ENCODE measurements at places on chromosomes 4 and X. TPM values are rescaled to one million over a fixed set of nuclear protein-coding genes. Genes with fewer than 3 reads are reported as not detected.

- H3K4me3 ChIP-seq, result peak overlapping the region; percentile 4
- H3K36me3 ChIP-seq, result no peaks in the 10 kb centered on the region
- peak overlapping the region; percentile 78 for H3K27ac ChIP-seq
- peaks cover 2% of the 10 kb centered on the region for H3K4me1 ChIP-seq
- DNase-seq, result no peak
Measured at GRCh38 chrX:135522132-135522530, 1.7 kb downstream of the INTS6L start.

- no peak overlapping the region for H3K27ac ChIP-seq
- H3K27me3 ChIP-seq, result no peaks in the 10 kb centered on the region
- no peak for DNase-seq
- no peaks in the 10 kb centered on the region for H3K4me1 ChIP-seq
- H3K36me3 ChIP-seq, result no peaks in the 10 kb centered on the region
Measured at GRCh38 chr4:3342182-3342854, 49.5 kb downstream of the RGS12 start.

DNA sequence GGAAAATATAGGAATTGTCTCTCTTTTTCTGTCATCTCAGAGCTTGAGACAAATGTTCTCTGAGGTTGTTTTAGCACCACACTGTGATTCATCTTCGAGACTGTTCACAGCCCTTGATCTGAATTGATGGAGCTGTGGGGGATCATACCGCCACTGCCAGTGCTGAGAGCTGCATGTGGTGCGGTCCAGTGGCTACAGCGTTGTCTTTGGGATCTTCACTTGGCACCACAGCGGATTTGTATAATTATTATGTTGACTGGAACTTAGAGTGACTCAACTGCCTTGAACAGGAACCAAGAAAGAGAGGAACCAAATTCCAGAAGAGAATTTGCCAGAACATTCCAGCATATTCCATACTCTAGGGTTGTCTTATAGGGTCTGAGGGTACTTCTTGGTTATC lies 29.1 kb downstream of the TBL1X start:
- H3K36me3 ChIP-seq, result no peaks in the 10 kb centered on the region
- DNase-seq, result no peak
- no peaks in the 10 kb centered on the region for H3K27me3 ChIP-seq
- H3K4me1 ChIP-seq, result peaks cover 2% of the 10 kb centered on the region

- peak; percentile 79 for DNase-seq
- no peaks in the 10 kb centered on the region for H3K27me3 ChIP-seq
- H3K4me3 ChIP-seq, result no peak overlapping the region
- no peaks in the 10 kb centered on the region for H3K36me3 ChIP-seq
- no peaks in the 10 kb centered on the region for H3K4me1 ChIP-seq
Measured at GRCh38 chrX:129777218-129778030, 2.3 kb upstream of the SASH3 start.

GRCh38 chr4:25859429-25860148 lies 3.2 kb downstream of the SEL1L3 start:
- H3K4me3 ChIP-seq, result no peak overlapping the region
- no peaks in the 10 kb centered on the region for H3K4me1 ChIP-seq
- no peak overlapping the region for H3K27ac ChIP-seq
- no peak for DNase-seq
- no peaks in the 10 kb centered on the region for H3K36me3 ChIP-seq

DNA sequence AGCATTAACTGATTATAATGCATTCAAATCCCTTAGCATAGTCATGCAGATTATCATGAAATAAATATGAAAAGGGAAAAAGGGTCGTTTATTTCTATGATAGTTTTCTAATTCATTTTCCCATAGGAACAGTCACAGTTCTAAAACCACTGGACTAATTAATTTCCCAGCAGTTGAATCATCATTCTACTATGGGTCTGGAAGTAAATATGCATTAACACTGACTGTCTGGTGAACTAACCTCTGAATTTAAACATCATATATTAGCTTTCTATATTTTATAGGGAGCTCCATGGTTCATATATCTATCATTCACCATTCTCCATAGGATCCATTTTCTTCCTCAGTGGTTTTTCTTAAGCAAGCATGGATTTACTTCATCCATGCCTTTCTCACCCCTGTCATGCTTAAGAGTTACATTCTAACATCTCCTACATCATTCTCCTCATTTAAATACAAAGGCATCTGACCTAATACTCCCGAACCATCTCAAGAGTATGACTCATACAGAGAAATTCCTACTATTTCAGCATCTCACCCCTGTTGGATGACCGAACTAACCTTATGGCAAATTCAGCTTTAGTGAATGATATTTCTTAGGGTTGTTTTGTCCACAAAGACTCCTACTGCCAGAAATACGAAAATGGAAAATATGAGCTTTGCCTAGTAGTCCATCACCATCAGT lies 198.7 kb upstream of the ADAMTS3 start:
- H3K27me3 ChIP-seq, result no peaks in the 10 kb centered on the region
- no peak overlapping the region for H3K27ac ChIP-seq
- H3K4me1 ChIP-seq, result no peaks in the 10 kb centered on the region
- no peaks in the 10 kb centered on the region for H3K36me3 ChIP-seq

DNA sequence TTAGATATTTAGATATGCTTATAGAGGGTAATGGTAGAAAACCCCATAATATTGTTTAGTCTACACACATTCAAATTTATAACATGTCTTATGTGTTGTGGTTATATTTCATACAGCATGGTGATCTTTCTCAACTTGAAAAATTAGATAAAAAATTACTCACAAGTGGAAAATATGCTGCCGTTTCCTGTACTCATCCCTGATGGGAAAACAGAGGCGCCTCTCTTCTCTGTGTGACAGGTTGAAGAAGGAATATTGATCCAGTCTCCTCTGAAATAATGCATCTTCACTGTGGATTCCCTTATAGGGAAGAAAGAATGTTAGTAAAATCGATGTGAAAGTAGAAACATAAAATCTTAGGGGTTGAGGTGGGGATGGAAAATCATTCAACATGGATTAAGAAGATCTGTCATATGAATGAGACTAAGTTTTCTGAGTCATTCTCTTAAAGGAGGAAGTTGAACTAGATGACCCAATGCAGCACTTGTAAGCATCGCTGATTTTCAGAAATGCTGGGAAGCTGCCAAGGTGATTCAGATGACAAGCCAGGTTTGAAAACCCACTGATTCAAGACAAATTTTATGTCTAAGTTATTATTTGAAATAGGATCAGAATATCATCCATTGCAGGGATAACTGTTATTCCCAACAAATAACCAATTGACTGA lies 70.7 kb downstream of the ANKRD50 start:
- no peaks in the 10 kb centered on the region for H3K4me1 ChIP-seq
- no peaks in the 10 kb centered on the region for H3K36me3 ChIP-seq
- no peak overlapping the region for H3K4me3 ChIP-seq
- H3K27me3 ChIP-seq, result no peaks in the 10 kb centered on the region
- peak; percentile 49 for DNase-seq

DNA sequence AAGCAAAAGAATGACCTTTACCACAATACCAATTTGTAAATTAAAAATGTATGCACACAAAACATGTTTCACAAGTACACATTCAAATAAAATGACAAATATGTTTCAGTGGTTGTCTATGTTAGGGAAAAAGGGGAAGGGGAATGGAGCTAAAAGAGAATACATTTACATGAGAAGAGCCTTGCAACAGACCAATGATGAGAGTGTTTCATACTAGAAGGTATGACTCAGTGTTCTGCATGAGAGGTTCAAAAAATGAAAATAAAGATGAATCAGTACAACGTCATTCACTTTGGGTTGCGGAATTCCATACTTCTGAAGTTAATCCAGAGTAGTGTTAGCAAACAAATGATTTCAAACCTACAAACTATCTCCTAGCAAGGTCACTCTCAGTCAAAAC lies 51.7 kb downstream of the RPGR start:
- no peaks in the 10 kb centered on the region for H3K27me3 ChIP-seq
- H3K4me3 ChIP-seq, result no peak overlapping the region

DNA sequence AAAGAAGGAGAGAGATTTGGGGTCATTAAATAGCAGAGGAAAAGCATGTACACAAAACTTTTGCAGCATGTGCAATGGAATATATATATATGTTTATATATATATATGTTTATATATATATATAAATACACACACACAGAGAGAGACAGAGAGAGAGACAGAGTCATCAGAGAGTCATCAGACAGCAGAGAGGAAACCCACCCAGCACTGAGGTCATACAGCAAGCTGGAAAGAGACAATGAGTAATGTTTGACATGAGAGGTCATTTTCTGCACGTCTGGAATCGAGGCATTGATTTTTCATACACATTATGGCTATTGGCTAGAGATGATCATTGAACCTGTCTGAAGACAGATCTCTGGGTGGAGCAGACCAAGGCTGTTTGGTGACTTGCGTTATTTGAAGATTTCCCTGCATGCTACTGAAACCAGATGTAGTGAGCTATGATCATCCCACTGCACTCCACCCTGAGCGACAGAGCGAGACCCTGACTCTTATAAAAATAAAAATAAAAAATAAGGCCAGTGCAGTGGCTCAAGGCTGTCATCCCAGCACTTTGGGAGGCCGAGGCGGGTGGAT lies 48.8 kb upstream of the SHOX start:
- DNase-seq, result no peak
- H3K4me3 ChIP-seq, result no peak overlapping the region
- no peaks in the 10 kb centered on the region for H3K36me3 ChIP-seq
- H3K27me3 ChIP-seq, result no peaks in the 10 kb centered on the region
- H3K27ac ChIP-seq, result no peak overlapping the region
- H3K4me1 ChIP-seq, result no peaks in the 10 kb centered on the region

- no peak for DNase-seq
- H3K27ac ChIP-seq, result no peak overlapping the region
- no peaks in the 10 kb centered on the region for H3K4me1 ChIP-seq
- H3K36me3 ChIP-seq, result no peaks in the 10 kb centered on the region
- no peaks in the 10 kb centered on the region for H3K27me3 ChIP-seq
- H3K4me3 ChIP-seq, result no peak overlapping the region
Measured at GRCh38 chrX:50827996-50828395, 14.0 kb upstream of the SHROOM4 start.

Gene ZNF630
- 4.4 TPM for total RNA-seq

Measured in aorta (tissue), 5 donors.